ENCODE measurements at places on chromosomes 2 and 18.

DNA sequence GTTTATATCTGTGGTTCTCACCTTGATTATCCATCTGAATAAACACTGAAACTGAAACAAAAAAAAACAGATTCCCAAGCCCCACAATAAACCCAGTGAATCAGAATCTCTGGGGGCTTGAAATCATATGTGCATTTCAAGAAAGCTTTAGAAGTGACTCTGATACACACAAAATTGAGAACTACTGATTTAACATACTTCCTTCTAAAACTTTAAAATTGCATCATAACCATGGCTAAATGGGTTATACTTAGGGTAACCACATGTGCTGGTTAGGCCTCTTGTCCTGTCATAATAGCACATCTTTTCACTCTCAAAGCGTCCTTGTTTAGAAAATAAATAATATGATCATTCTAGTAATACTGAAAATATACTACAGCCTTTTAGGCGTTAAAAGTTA is 100.9 kb downstream of the ATAD2B start:
- DNase-seq = peak; percentile 18

DNA sequence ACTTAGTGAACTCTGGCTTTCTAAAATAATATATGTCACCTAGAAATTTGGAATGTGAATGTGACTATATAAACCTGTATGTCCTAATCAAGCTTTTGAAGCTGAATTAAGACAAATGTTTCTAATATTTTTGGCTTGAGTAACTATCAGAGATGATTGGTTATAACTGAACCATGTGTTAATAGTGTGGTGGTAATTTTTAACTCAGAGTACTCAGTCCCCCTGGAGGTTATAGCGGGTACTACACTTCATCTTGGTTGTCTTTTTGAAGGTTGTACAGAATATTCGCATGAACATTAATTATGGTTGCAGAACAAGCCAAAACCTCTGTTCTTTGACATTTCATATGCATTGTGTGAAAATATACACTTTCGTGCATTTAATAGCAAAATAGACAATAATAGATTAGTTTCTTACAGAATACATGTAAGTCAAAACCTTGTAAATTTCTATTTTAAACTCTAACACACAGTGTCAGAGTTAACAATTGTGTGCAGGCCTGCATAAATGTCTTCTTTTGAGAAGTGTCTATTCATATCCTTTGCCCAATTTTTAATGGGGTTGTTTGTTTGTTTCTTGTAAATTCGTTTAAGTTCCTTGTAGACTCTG is 86.0 kb downstream of the OSBPL6 start:
- DNase-seq = peak; percentile 80

GRCh38 chr2:162074928-162075688 is 1.1 kb upstream of the DPP4 start:
- peak; percentile 77 for DNase-seq

DNA sequence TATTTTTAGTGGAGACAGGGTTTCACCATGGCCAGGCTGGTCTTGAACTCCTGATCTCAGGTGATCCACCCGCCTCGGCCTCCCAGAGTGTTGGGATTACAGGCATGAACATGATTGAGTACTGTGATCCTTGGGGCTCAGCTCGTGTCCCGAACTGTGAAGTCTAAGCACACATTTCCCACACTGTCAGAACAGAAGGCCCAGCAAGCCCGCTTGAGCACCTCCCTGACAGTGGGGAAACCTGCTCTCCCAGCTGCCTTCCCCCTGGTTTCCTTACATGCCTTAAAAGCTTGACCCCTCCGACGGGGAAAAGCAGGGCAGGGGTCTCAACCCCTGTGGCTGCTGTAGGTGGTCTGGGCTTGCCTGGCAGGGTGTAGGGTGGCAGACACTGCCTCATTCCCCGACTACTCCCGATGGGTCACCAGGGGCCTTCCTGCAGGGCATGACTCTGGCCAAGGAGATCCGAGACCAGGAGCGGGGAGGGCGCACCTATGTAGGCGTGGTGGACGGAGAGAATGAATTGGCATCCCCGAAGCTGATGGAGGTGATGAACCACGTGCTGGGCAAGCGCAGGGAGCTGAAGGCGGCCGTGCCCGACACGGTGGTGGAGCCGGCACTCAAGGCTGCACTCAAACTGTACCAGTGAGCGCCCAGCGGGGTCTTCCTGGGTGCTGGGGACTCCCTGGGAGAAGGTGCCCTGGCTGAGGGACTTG is 10.1 kb downstream of the VIL1 start:
- no peak for DNase-seq

- no peak for DNase-seq
Observed at GRCh38 chr18:48608581-48608980, 69.8 kb downstream of the CTIF start.

DNA sequence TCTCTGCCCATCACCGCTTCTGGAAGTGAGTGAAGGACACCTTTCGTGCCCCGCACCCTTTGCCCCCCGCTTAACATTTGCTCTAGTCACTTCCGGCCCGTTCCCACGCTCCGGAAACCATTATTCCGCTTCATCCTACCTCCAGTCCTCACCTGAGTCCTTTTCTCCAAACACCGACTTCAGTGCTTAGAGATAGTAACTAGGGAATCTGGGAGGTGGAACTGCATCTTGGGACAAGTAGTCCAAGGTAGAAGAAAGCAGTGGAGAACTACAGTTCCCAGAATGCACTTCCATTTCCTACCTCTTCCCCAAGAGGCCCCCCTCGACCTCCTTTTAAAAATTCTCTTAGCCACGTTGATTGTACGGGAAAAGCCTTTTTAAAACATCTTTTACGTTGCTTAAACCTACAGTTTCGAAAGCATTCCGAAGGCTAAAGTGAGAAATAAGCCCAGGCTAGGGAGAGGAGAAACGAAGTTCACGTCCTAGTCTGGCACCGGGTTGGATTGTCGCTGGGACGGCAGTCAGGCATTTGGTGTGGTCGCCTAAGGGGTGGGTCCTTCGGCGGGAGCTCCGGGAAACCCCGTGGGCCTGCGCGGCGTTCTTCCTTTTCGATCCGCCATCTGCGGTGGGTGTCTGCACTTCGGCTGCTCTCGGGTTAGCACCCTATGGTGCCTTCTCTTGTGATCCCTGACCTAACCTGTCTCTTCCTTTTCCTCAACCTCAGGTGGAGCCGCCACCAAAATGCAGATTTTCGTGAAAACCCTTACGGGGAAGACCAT is at the start of the genes CLHC1 and RPS27A:
CLHC1 (minus strand) TSS at position 210 of the 779 bp plus-strand sequence. CDS start 9,882 bp downstream, outside the sequence.
RPS27A (plus strand) TSS at position 605 of the 779 bp plus-strand sequence; CDS start at position 742, 137 bp downstream.
- peak; percentile 98 for DNase-seq

DNA sequence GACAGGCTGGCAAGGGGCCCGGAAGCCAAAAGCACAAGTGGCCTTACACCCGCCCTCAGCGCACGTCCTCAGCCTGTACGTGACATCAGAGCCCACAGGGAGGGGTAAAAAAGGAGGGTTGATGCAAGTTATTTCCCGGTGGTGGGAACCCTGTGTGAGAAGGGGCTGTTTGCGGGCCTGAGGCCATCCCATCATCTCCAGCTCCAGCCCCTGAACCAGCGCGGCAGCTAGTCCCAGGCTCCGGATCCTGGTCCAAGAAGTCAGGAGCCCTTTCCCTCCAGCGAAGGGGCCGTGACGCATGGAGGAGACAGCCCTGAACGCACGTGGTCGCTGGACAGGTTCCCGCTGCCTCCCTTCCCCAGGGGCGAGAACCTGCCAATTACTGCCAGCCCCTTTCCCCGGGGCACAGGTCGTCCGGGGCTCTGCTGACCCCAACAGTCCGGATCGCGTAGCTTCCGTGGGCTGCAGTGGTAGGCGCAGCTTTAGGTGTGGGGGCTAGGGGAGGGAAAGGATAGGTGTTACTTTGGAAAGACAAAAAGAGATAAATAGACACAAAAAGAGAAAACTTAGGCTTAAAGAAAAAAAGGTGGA is 1.3 kb upstream of the LRP2 start:
- peak; percentile 8 for DNase-seq

DNA sequence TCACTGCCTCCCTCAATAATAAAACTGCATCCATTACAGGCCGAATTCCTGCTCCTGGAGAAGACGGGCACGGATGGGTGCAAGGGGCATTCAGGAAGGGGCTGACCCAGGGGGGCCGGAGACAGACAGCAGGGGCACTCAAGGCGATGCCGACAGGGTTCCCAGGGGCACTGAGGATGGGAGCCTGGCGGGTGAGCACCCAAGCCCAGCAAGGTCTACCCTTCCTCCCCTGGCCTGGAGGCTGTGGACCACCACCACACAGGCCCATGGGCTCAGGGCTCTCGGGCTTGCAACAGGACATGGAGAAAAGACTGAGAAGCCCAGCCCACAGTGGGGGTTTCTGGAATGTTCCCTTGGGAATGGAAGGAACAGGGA is 104.7 kb upstream of the ODC1 start:
- DNase-seq = no peak

- DNase-seq = peak; percentile 58
Observed at GRCh38 chr2:109266998-109267854, 138.2 kb downstream of the SH3RF3 start.

GRCh38 chr2:217527590-217528202 is 475.1 kb downstream of the TNS1 start:
- DNase-seq = no peak

DNA sequence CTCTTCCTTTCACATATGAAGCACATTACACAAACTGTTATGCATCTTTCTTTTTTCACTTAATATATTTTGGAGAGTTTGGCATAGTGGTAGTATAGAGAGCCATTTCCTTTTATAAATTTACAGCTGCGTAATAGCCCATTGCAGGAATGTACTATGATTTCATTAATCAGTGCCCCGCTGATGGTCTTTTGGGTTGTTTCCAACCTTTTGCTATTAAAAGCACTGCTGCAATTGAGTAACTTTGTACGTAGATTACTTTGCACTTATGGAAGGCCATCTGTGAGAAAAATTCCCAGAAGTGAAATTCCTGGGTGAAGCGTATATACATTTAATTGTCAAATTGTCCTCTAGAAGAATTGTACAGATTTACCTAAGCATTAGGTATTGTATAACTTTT is 565.3 kb upstream of the ZNF804A start:
- DNase-seq = peak; percentile 21

DNA sequence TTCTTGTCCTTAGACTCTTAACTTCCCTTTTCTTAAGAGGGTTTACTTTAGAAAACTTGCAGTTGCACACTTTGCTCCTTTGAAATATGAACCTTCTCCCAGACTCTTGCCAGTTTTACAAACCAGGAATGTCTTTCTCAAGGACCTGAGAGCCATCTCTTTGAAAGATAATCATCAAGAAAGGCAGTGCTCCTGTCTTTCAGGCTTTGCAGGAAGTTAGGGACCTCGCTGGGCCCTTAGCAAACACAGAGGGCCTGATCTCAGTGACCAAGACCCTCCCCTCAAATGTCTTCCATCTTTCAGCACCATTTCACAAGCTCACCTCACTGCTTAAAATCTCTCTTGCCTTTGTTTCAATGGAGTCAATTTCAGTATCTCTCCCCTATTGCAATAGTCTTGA is 32.0 kb upstream of the NYAP2 start:
- no peak for DNase-seq

GRCh38 chr2:98608116-98608961 is at the start of the genes COA5 and UNC50:
Gene COA5, minus strand, starts transcription at chr2:98608512. Its CDS starts 107 bp downstream, at chr2:98608405.
Gene UNC50, plus strand, starts transcription at chr2:98608589. Its CDS starts 1,171 bp downstream, at chr2:98609760.
- DNase-seq = peak; percentile 92
